ENCODE measurements at places on chromosomes 4 and X. TPM values are rescaled to one million over a fixed set of nuclear protein-coding genes. Genes with fewer than 3 reads are reported as not detected.

GRCh38 chr4:24888475-24889344, 24.1 kb downstream of the CCDC149 start:
- DNase-seq = no peak

DNA sequence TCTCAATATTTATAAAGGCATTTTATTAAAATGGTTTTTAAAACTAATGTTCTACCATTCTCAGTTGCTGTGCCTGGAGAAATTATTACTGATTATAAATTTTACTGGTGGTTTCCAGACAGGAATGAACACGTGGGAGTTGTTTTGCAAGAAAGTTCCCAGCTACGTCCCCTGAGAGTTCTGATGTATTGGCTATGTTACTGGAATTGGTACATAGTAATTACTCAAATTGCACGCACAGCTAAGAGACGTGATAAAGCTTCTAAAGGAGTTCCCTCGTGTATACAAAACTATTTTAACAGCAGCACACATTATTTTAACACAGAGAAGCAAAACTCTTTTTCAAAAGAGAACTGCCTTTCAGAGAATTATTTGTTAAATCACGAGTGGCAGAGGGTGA, 292.2 kb downstream of the NLGN4X start:
- DNase-seq = no peak

The TCEAL7 gene
- 15.7 TPM for total RNA-seq

GRCh38 chr4:34178476-34178875, 2065.8 kb downstream of the ARAP2 start:
- no peak for DNase-seq

The OCIAD2 gene
- total RNA-seq = 18.9 TPM

GRCh38 chrX:41457613-41458192, 10.6 kb downstream of the NYX start:
- no peak for DNase-seq

- no peak for DNase-seq
These were observed 132.2 kb upstream of the AGA start for GRCh38 chr4:177574446-177574845.

DNA sequence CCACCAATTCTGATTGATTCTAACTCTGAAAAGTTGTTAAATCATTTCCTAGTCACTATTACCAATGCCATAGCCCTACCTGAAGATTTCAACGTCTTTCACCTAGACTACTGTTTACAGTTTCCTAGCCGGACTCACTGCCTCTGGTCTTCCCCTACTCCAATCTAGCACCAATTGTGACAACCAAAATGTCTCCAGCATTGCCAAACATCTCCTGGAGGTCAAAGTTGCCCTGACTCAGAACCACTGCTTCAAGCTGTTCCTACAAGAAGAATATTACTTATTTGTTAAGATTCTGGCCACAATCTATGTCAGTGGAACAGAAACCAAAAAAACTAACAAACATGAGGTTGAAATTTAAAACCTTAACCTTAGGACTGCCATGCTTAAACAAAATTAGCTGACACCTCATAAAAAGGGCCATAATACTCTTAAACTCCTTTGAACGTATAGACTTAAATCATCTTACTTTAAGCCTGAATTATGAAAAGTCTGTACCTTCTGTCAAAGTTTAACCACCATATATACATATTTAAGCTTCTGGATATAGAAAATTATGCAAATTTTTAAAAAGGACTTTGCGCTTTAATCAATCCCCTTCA, 2.1 kb downstream of the PDS5A start:
- no peak for DNase-seq

GRCh38 chrX:134626434-134626833, 31.8 kb downstream of the PLAC1 start:
- DNase-seq = no peak

DNA sequence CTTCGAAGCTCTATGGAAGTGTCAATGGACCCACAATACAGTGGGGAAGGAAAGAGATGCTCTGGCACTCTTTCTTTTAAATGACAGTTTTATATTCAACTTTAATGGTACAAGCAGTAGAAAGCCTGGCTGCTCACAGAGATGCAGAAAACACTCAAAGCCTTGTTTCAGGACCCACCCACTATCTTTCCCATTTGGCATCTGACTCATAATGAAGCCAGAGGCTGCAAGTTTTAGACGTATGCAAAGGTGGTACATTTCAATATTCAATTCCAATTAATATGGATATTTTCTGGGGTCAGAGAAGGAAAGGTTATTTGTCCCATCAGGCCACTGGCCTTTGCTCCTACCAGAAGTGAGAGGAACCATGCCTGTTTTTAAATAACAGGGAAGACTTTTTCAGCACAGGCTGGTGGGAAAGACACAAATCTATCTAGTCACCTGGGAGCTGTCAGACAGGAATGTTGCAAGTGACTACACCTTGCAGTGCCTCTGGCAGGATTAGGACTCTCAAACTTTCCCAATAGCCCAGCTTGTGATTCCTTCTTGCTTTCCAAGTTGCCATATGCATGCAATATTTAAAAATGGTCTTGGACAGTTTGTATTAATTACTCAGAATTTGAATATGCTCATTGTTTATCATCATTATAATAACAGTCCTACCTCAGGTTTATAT, 70.0 kb upstream of the RAB40AL start:
- DNase-seq = no peak

The TAF7L gene
- total RNA-seq = 2.5 TPM

- DNase-seq = no peak
These were observed 67.6 kb upstream of the DCLK2 start for GRCh38 chr4:150010525-150011126.

The HOPX gene
- total RNA-seq = 112 TPM

The RHOXF1 gene
- not detected for total RNA-seq

The RBM47 gene
- total RNA-seq = 61.1 TPM

GRCh38 chr4:182562350-182562749, 319.1 kb downstream of the TENM3 start:
- DNase-seq = no peak

GRCh38 chr4:181676546-181676945, 566.7 kb upstream of the TENM3 start:
- no peak for DNase-seq

The TNMD gene
- not detected for total RNA-seq

DNA sequence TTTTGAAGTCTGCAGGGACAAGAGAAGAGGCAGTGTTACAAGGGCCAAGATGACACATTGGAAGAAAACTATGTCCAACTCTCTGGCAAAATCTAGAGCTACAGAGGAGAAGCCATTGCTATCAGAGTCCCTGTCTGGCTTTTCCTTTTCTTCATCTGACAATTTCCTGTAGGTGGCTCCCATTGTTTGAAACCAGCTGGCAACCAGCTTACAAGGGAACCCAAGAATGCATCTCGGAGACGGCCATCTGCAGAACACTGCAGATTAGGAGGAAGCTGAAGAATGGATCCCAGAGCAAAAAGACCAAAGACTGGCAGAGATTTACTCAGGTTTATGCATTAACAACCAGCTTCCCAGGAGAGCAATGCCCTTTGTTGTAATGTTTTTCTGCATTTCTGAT, 216.2 kb upstream of the CTSO start:
- DNase-seq = no peak

- DNase-seq = no peak
These were observed 108.8 kb upstream of the STIM2 start for GRCh38 chr4:26751838-26752237.

The GUCY1A1 gene
- 21.6 TPM for total RNA-seq

The BMX gene
- 2.0 TPM for total RNA-seq

DNA sequence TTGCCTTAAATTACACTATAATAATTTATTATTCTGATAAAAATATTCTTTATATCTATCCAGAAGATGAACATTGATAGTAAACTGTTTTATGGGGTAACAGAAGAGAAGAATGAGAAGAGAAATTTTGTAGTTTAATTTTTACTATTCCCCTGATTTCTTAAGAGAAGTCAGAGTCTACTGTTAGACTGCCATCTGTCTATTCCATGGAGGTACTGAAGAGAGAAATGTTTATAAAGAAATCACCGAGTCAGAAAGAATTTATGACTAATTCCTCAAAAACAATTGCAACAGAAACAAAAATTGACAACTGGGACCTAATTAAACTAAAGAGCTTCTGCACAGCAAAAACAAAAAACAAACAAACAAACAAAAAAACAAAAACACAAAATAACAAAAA, 149.9 kb downstream of the FGF16 start:
- no peak for DNase-seq

The OPRPN gene
- total RNA-seq = not detected

The GASK1B gene
- total RNA-seq = 24.3 TPM

DNA sequence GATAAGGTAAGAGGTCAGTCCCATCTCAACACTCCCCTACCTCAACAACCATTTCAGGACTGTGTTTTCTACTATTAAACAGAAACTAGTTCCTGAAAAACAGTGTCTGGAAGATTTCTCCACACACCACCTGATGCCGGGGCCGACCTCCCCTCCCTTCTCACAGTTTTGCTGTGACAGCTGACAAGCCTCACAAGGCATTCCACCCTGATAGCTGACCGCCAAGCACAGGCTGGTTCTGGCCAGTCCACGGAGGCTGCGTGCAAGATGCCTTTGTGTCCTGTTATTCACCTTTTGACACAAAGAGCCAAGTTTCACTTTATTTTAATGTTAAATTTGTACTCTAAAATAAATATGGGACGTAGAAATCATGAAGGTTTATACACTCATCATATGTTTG, 758.6 kb downstream of the PDHA2 start:
- DNase-seq = no peak

GRCh38 chr4:184288451-184289178, 70.9 kb upstream of the ENPP6 start:
- DNase-seq = no peak

The NAP1L3 gene
- 3.2 TPM for total RNA-seq

The GIMD1 gene
- total RNA-seq = not detected

The MAGEA11 gene
- total RNA-seq = not detected

All from vagina (tissue), 2 donors.